Pancreas (tissue), 10 donors: ENCODE measurements at places on chromosomes 16 and 17. TPM values are rescaled to one million over a fixed set of nuclear protein-coding genes. Genes with fewer than 3 reads are reported as not detected.

The PFN1 gene
- total RNA-seq: 167 TPM

DNA sequence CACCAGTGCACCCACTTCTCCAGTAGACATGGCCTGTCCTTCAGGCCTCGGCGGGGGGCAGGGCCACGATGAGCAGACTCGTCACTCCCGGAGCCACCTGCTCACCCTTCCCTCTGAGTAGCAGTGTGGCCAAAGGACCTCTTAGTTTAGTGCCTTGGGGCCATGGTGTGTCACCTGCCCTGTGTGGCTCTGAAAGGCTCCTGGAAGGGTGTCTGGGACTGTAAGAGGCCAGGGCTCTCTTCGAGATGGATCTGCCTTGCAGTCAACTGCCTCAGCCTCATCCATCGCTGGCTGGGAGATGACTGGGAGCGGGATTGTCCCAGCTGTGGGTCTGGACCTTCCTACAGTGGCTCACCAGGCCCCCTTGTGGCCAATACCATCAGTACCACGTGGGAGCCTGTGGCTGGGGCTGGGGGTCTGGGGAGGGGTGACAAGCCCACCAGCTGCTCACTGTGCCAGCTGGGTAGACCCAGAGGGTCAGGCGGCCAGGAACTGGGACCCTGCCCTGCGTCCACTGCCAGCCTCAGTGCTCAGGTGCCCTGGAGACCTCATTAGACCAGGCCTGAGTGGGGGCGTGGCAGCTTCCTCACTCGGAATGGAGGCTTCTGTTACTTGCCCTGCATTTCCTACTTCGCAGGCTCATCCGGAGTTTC is 133.4 kb downstream of the OR1D5 start:
- H3K27ac ChIP-seq: no peak overlapping the region
- DNase-seq: peak; percentile 84
- H3K4me3 ChIP-seq: no peak overlapping the region
- no peaks in the 10 kb centered on the region for H3K27me3 ChIP-seq
- no peaks in the 10 kb centered on the region for H3K36me3 ChIP-seq

DNA sequence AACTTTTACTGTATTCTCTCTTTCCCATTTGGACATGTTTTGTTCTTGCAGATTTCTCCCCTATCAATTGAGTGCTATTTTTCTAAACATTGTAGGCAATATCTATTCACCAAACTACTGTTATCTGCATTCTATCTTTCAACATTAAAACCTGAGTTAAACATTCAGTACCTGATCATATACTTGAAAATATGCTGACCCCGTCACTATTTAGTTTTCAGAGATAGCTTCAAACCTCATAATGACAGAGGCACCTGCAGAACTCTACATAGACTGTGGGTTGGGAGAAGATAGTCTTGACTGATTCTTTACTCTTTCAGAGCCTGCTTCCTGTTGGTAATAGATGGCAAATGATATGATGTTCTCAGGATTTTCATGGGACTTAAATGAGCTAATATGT is 965.7 kb upstream of the GOT2 start:
- no peak overlapping the region for H3K4me3 ChIP-seq
- no peak overlapping the region for H3K27ac ChIP-seq
- no peaks in the 10 kb centered on the region for H3K36me3 ChIP-seq
- no peak for DNase-seq

GRCh38 chr17:81961087-81961511 is at the start of gene NOTUM:
TSS of gene NOTUM (minus strand) at chr17:81961187. CDS start at chr17:81960909, 278 bp downstream.
- H3K27ac ChIP-seq: no peak within 1 kb of the TSS
- H3K36me3 ChIP-seq: no peaks in the 10 kb centered on the region
- no peak within 1 kb of the TSS for H3K4me3 ChIP-seq
- peaks cover 11% of the 10 kb centered on the region for H3K4me1 ChIP-seq

DNA sequence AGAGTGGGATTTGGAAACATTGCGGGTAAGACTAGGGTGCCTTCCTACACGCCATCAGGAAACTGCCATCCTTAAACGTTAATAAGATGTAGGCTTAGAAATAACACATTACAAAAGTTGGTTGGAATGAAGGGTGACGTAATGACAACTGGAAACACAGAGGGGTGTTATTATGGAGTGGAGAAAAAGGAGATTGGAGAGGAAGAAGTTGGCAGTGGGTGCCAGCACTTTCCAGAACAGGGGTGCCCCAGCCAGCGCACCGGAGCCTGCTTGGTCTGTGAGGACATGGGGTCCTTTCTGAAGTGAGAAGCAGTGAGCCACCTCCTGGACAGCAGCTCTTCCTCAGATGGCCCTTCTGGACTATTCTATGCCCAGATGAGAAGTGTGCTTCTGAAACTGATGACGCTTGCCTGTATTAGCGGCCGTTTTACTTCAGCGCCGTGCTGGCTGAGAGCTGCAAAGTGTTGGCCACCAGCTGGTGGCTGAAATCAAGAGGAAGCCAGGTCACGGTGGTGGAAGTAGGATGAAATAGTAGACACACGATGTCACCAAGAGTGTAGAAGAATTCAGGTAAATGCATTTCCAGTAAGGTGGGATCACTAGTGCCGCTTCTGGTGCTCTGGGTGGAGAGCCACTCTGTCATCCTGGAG is 244.8 kb downstream of the NTN1 start:
- no peaks in the 10 kb centered on the region for H3K4me1 ChIP-seq
- no peak for DNase-seq
- H3K4me3 ChIP-seq: no peak overlapping the region
- no peak overlapping the region for H3K27ac ChIP-seq
- no peaks in the 10 kb centered on the region for H3K36me3 ChIP-seq

- peaks cover 2% of the 10 kb centered on the region for H3K4me1 ChIP-seq
- no peak overlapping the region for H3K27ac ChIP-seq
- no peak overlapping the region for H3K4me3 ChIP-seq
- no peaks in the 10 kb centered on the region for H3K27me3 ChIP-seq
These were observed 6.4 kb downstream of the LRRC3C start for GRCh38 chr17:39933912-39934311.

DNA sequence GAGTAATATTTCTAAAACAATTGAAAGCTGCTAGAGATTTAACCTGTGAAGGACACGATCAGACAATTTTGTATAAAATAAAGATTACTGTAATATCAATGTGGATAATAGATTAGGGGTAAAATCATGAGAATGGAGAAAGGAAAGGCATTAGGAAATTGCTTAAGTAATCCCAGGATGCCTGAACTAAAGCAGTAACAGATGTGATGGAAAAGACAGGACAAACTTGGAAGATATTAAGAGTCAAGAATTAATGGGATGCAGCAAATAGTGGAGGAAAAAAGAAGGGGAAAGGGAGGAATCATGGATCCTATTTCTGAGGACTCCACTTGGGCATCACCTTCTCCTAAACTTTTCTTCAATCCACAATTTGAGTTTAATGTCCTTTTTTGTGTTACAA is 437.1 kb upstream of the PMFBP1 start:
- H3K4me1 ChIP-seq: no peaks in the 10 kb centered on the region
- no peaks in the 10 kb centered on the region for H3K36me3 ChIP-seq
- no peak overlapping the region for H3K4me3 ChIP-seq
- DNase-seq: no peak
- no peaks in the 10 kb centered on the region for H3K27me3 ChIP-seq
